ENCODE measurements at places on chromosomes 12 and 14.

GRCh38 chr14:67674139-67674479, 323 bp downstream of the VTI1B start:
- peak; percentile 55 for DNase-seq

- DNase-seq: no peak
These were observed 217.2 kb upstream of the STXBP6 start for GRCh38 chr14:25267186-25267585.

DNA sequence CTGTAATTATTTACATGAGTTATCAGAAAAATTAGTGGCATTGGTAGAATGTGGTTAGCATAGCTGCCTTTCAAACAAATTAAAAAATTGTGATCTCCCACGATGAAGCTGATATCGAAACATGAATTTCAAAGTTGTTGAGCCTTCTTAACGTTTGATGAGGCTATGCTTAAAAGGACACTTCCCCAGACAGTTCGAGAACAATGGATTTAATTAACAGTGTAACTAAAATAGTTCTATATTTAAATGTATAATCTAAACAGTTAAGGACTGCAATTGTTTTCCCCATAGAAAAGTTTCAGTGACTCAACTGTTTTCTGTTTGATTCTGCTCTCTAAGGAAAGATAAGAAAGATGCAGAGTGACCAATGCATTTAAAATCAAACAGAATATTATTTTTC, 1.6 kb downstream of the CLEC2B start:
- no peak for DNase-seq

GRCh38 chr12:16594797-16595196, 11.2 kb downstream of the LMO3 start:
- DNase-seq: no peak

DNA sequence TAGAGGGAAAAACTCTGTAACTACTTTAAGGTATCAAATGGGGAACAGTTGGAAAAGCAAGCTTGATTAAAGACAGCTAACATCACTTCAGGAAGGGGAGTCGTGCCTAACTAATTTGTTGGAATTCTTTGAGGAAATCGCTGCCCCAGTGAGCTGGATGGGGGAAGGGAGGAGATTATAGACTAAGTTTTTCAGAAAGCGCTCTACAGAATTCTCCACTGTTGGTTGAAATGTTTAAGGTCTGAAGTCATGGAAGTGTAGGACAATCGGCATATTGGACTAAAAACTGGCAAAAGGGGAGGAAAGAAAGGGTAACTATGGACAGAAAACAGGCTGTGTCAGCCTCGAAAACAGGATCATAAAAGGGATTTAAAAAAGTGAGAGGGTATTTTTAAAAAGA, 229.9 kb upstream of the HMGA2 start:
- DNase-seq: no peak

DNA sequence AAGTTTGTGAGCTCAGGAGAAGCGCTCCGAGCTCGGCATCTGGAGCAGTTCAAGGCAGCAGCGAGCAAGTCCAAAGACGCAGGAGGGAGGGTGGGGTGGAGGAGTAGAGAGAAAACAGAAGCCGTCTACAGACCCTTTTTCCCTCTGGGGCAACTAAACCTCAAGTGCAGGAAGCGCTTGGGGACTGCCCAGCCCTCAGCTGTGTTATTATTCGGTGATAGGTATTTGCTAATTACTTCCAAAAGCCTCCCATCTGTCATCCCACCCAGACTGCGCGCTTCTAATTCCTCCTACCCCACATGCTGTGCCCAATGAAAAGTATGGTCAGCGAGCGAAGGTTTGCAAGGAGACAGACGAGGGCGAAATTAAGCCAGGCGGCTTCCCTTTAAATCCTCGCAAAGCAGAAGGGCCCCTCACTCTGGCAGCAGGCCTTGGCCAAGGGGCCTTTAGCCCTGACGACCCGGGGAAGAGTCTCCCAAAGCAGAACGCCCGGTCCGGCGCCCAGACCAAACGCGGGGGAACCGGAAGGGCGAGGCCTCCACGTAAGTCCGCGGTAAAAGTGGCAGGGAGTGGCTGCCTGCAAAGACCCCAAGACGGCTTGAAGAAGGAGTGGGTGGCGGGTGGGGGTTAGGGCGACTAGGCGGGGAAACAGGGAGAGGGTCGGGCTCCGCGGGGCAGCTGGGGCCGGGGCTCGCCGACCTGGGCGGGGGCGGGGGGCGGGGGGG, 507 bp upstream of the CD9 start:
- no peak for DNase-seq

- no peak for DNase-seq
These were observed 3.0 kb downstream of the ACRBP start for GRCh38 chr12:6644257-6644596.

- no peak for DNase-seq
These were observed 15.1 kb downstream of the LTBP2 start for GRCh38 chr14:74596741-74597450.

DNA sequence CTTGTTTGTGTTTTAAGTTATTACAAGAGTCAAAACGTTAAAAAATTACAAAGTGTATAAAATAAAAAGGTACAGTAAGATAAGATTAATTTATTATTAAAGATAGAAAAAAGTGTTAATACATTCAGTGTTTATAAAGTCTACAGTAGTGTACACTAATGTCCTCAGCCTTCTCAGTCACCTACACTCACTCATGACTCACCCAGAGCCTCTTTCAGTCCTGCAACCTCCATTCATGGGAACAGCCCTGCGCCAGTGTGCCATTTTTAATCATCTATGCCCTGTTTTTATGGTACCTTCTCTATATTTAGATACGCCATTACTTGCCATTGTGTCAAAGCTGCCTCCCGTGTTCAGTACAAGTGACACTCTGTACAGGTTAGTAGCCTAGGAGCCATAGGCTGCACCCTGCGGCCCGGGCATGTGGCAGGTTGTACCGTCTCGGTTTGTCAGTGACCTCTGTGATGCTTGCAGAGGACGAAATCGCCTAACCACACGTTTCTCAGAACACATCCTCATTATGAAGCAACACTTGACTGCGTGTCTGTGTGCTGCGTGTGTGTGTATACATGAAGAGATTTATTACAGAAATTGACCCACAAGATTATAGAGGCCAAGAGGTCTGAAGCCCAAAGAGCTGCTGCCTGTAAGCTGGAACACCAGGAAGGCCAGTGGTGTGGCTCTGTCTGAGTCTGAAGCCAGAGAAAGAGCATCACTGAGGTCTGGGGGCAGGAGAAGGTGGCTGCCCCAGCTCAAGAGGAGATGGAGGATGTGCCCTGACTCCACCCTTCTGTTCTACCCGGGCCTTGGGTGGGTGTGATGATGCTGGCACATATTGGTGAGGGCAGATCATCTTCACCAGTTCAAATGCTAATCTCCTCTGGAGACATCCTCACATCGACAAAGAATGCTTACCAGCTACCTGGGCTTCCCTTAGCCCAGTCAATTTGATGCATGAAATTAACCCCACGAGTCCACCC, 116.6 kb upstream of the C14orf180 start:
- no peak for DNase-seq

DNA sequence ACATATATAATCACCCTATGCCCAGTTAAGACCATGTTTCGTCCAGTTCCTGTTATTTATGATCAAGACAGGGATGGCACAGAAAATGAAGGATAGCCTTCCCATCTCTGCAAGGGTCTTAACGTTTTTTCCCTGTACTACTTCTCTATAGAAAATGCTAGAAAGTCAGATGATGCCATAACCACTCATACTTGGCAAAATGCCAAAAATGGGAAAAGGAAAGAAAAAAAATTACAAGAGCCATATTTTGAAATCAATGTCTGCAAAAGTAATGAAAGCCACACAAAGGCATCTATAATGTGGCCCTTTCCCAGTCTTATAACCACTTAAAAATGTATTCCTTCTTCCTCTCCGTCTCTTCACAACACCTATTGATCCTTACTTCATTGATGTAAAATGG, 1.8 kb upstream of the MYL6B start:
- DNase-seq: no peak

- no peak for DNase-seq
These were observed 106.6 kb downstream of the APAF1 start for GRCh38 chr12:98751580-98752115.

DNA sequence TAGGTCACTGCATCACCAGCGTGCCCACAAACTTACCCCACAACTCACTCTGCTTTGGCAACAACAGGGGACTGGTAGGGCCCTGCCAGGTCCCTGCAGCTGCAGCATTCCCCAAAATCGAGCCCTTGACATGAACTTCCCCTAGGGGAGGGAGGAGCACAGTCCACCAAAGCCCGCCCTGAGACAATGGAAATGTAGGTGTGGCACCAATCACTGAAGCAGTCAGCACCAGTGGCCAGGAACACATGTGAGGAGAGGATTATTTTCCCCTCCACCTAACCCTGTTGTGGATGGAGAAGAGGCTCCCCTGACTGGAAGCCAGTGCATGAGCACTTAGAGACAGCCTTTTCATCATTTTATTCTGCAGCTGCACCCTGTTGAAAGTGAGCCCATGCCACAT, 573.8 kb downstream of the SOX5 start:
- DNase-seq: no peak

GRCh38 chr12:25585021-25585523, 32.0 kb upstream of the LMNTD1 start:
- DNase-seq: no peak

GRCh38 chr12:71683633-71684032, 2.2 kb upstream of the TMEM19 start:
- DNase-seq: no peak

- DNase-seq: no peak
These were observed 95.5 kb upstream of the TMPO start for GRCh38 chr12:98419795-98420404.

GRCh38 chr12:46187023-46187422, 81.8 kb downstream of the SLC38A1 start:
- no peak for DNase-seq

DNA sequence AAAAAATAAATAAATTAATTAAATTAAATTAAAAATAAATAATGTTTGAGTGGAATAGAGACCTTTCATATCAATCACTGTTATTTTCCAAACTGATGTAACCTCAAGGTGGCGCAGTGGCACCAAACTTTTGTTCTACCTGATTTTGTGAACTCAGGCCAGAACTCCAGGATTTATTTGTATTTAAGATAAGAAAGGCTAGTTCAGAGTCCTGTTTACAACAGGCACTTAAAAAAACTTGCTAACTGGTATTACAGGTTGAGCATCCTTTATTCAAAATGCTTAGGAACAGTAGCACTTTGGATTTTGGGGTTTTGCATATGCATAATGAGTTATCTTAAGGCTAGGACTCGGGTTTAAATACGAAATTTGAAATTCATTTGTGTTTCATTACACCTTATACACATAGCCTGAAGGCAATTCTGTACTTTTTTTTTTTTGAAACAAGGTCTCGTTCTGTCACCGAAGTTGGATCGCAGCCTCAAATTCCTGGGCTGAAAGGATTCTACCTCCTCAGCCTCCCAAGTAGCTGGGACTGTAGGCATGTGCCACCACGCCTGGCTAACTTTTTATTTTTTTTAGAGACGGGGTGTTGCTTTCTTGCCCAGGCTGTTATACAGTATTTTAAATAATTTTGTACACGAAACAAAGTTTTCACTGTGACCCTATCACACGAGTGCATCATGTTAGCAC, 32.4 kb downstream of the YY1 start:
- DNase-seq: no peak

DNA sequence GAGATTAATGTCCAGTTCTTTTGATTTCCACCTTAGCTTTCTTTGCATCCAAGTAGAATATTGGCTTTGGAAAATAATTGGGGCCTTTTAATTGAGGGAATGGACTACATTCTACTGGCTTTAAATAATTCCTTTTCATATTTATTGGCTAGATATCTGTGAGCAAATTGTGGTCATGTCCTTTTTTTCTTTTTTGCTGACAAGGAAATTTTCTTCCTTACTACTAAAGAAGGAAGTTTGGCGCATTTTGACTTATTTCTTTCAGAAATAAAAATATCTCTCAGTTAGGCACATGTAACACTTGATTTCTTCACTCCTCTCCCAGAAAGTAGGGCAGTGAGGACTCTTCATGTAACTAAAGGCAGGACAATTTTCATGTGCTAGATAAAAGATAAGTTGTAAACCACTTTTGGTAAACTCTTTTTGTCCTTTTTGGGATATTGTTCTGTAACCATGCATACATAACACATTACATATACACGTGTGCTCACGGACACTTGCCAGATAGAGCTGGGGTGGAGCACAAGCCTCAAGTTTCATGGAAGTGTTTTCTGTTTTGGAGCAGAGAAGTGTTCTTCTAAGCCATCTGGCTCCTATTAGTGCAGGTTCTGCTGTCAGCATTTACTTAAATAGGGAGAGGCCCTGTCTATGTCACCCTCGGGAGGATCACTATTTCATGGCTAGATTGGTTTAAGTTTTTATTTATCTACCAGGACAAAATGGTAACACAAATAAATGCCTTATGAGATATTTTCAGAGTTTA, 85.1 kb upstream of the LRIG3 start:
- DNase-seq: no peak

- no peak for DNase-seq
These were observed 11.0 kb upstream of the MTERF2 start for GRCh38 chr12:106997916-106998315.

- DNase-seq: no peak
These were observed 775.0 kb downstream of the DIO2 start for GRCh38 chr14:79436335-79436734.

DNA sequence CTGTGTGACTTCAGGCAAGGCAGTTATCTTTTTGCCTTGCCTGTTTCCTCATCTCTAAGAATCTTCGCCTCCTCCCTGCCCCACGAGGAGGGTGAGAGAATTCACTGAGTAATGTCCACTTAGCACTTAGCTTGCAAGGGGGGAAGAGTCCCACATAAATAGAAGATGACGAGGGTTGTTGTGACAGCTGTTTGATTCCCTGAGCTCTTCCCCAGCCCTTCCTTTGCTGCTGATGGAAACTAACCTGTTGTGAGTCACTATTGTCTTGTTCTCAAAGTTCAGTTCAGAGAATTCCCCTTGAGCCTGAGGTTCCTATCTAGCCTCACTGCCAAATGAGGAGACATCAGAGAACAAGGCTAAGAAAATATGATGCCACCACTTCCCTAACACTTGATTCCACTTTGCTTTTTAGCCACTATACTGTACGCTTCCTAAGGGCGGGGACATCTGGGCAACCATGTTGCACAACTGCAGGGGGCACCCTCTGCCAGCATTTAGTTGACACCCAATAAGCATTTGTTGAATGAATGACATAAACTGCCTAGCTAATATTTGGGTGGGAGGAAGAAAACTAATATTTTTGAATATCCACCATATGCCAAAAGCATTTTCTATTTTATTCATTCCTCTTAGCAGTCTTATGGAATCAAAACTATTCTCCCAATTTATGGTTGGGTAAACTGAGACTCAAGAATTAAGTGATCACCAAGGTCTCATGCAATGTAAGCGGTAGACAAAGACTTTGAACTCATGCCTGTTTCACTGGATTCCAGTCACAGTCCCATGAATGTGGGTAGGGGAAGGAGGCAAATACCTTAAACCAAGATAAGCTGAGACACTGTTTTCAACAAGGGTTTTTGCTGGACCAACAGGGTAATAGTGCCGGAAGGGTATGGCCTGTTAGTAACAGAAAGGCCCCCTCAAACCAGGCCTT, 77.6 kb downstream of the ZFP36L1 start:
- no peak for DNase-seq

DNA sequence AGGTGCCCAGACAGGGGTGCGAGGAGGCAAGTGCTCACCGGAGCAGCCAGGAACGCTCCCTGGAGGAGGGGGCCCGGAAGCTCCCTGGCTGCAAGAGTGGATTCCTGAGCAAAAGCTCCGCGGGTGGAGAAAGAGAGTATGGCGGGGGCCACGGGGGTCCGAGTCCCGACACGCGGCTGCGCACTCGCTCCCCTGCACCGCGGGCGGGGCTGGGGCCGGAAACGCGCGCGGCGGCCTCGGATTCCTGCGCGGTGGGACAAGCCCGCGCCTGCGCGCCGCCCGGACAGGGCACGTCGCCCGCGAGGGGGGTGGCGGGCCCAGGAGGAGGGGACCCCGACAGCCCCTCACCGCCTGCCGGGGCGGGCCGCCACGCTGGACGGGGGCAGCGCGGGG, 27.8 kb upstream of the GPR132 start:
- no peak for DNase-seq

- DNase-seq: no peak
These were observed 58.9 kb downstream of the ANAPC7 start for GRCh38 chr12:110344657-110345056.
